Muscle of leg (tissue), 16 donors: ENCODE measurements at places on chromosomes 2 and 18.

DNA sequence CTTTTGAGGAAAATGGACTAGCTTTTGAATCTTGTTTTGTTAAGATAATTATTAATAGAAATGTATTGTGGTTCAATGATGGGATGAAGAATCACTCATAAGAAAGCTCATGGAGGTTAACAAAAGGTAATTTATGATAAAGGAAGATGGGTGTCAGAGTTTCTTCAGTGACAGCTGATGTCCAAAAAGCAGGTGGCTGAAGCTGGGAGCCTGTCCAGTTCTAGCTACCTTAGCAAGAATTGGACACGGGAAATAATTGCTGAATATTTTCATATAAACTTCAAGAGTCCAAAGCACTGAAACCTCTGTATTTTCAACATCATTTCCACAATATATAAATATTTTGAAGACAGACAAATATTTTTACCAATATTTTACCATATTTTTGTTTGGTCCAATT is 1505.8 kb upstream of the SLC39A10 start:
- H3K36me3 ChIP-seq, result no peaks in the 10 kb centered on the region
- DNase-seq, result no peak
- H3K27ac ChIP-seq, result no peak overlapping the region
- no peaks in the 10 kb centered on the region for H3K27me3 ChIP-seq
- H3K4me3 ChIP-seq, result no peak overlapping the region
- H3K4me1 ChIP-seq, result no peaks in the 10 kb centered on the region

DNA sequence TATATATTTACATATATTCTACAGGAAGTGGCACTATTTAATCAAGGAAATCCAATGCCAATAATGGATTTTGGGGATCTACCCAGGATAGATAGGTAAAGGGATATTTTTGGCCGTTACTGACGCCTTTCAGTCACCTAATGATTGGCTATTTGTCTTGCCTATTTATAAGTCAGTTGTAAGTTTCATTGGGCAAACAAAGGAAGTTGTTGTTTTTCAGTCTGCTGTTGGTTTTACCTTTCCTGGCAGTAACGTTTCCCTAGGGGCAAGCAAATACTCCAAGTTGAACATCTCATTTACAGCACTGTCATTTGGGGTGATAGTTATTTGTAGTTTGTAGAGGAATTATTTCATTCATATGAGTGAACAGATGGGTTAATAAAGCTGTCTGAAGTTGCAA is 17.0 kb upstream of the LANCL1 start:
- no peaks in the 10 kb centered on the region for H3K4me1 ChIP-seq
- H3K36me3 ChIP-seq, result no peaks in the 10 kb centered on the region
- H3K27me3 ChIP-seq, result no peaks in the 10 kb centered on the region
- H3K4me3 ChIP-seq, result no peak overlapping the region
- DNase-seq, result no peak

DNA sequence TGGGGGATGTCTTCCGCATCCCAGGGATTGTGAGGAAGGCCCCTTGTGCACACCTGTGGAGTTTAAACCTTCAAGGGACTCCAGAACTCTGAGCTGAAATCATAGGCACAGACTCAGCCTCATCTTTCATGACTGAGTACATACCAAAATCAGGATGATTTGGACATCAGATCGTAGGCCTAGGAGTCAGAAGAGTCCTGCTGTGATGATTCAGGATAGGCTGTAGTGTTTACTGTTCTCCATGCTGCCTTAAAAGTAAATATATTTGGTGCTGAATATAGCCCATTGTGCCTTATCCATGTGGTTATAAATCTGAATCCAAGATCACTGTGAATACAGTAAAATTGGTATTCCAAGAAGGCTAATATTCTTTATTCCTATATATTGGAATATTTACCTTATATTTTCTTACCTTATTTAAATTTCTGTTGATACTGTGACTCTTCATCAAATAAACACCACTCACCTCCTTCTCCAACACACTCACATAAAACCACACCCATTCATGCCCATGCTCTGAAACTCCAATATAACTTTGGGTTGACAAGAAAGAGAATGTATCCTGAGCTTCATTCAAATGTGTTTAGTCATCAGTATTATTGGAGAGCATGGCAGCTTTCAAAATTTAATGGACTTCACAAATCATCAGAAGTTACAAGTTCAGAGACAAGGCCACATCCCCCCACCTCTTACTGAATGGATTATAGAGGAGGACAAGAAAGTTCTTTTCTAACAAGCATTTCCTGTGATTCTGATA is 561.4 kb upstream of the LINC00305 start:
- no peak overlapping the region for H3K4me3 ChIP-seq
- H3K27ac ChIP-seq, result no peak overlapping the region
- no peaks in the 10 kb centered on the region for H3K36me3 ChIP-seq
- no peaks in the 10 kb centered on the region for H3K4me1 ChIP-seq

DNA sequence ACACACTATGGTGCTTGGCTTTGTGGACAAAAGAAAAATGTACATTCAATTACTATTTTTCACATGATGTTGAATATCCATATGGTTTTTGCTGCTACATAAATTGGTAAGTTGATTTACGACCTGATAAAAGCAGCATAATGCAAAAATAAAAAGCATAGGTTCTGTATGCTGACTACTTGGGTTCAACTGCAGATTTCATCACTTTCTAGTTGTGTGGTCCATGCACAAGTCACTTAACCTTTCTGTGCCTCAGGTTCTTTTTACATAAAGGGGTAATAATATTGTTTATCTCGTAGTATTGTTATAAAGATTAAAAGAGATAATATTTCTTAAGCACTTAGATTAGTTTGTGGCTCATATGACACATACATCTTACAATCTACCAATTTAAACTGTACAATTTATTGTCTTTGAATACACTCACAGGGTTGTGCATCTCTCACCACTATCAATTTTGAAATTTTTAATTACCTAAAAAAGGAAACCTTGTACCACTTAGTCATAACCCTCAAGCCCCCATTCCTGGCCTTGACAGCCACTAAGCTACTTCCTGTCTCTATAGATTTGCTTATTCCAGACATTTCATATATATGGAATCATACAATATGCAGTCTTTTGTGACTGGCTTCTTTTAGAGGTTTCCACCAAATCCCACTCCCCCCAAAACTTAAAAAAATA is 1443.9 kb downstream of the SUCLG1 start:
- no peaks in the 10 kb centered on the region for H3K4me1 ChIP-seq
- no peak overlapping the region for H3K27ac ChIP-seq

- DNase-seq, result no peak
- no peaks in the 10 kb centered on the region for H3K4me1 ChIP-seq
- peaks cover 2% of the 10 kb centered on the region for H3K27me3 ChIP-seq
- no peak overlapping the region for H3K27ac ChIP-seq
- H3K36me3 ChIP-seq, result no peaks in the 10 kb centered on the region
These were observed 13.1 kb downstream of the GRP start for GRCh38 chr18:59233017-59233410.

DNA sequence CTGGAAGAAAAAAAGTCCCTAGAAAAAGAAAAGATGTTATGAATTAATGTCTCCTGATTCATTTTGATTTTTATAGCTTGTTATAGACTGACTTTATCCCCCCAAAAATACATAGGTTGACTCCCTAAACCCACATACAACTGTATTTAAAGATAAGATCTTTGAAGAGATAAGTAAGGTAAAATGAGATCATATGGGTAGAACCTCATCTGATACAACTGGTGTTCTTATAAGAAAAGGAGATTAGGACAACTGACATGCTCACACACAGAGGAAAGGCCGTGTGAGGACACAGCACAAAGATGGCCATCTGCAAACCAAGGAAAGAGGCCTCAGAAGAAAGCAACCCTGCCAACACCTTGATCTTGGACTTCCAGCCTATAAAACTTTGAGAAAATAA is 117.5 kb downstream of the CD226 start:
- DNase-seq, result no peak
- no peak overlapping the region for H3K4me3 ChIP-seq
- H3K27me3 ChIP-seq, result no peaks in the 10 kb centered on the region
- no peaks in the 10 kb centered on the region for H3K36me3 ChIP-seq
- no peaks in the 10 kb centered on the region for H3K4me1 ChIP-seq

GRCh38 chr2:6915399-6915798 is 1.8 kb upstream of the RNF144A start:
- H3K36me3 ChIP-seq, result no peaks in the 10 kb centered on the region
- H3K4me3 ChIP-seq, result no peak overlapping the region
- DNase-seq, result no peak
- peaks cover 24% of the 10 kb centered on the region for H3K4me1 ChIP-seq

DNA sequence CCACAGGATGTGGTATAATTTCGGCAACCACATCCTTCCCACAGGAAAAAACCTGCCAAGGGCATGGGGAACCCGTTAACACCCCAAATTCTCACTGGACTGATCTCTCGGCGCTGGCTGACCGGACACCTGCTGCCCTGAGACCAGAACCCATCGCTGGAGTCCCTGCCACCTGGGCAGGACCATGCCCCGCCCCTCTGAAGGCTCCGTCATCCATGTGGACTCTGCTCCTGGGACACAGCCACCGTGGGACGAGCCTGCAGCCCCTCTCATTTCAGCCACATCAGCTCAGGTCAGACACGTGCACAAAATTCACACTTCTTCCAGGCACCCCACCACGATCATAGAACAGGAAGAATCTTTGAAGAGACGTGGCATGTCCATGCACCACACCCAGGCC is 108.2 kb downstream of the ZNF516 start:
- H3K27ac ChIP-seq, result no peak overlapping the region
- DNase-seq, result no peak
- H3K4me3 ChIP-seq, result no peak overlapping the region
- peaks cover 22% of the 10 kb centered on the region for H3K4me1 ChIP-seq
- H3K36me3 ChIP-seq, result peaks cover 15% of the 10 kb centered on the region

GRCh38 chr2:238658054-238658407 is 189.9 kb upstream of the TWIST2 start:
- no peaks in the 10 kb centered on the region for H3K27me3 ChIP-seq
- H3K36me3 ChIP-seq, result no peaks in the 10 kb centered on the region
- peaks cover 54% of the 10 kb centered on the region for H3K4me1 ChIP-seq
- no peak overlapping the region for H3K27ac ChIP-seq
- no peak for DNase-seq

GRCh38 chr2:223541546-223541945 is 60.6 kb downstream of the SCG2 start:
- peak; percentile 62 for DNase-seq
- peaks cover 9% of the 10 kb centered on the region for H3K4me1 ChIP-seq
- peak overlapping the region; percentile 17 for H3K27ac ChIP-seq

DNA sequence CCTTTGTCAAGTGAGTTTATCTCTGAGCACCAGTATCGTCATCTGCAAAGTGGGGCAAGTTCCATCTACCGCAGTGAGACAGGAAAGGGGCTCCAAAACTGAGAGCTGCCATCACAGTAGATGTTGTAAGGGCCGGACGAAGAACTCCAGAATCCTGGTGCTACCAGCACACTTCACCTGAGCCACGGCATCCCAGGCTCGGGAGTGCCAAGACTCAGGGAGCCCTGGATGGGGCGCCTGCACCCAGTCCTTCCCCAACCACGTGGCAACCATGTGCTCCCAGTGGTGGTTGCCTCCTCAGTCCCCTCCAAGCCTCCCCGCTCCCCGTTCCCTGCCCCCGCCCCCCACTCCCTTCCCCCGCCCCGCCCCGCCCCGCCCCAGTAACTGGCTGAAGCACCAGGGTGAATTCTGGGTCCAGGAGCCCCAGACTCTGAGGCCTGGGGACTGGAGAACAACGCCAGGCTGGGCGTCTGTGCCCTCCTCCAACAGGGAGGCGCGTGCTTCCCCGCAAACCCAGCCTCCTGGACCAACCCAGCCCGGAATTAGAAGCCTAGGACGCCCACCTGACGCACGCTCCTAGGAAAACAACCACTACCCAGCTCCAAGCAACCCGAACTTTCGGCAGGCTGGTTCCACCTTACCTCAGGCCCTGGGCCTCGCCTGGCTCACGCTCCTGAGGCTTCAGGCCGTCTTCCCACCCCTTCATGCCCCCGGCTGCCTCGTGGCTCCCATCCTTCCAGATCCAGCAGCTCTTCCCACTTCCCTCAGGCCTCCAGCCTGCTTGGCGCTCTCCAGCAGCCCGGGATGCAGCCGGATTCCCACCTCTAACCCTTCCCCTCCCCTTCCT is 67.6 kb downstream of the LAMA3 start:
- no peaks in the 10 kb centered on the region for H3K27me3 ChIP-seq
- H3K4me1 ChIP-seq, result peaks cover 6% of the 10 kb centered on the region
- H3K27ac ChIP-seq, result no peak overlapping the region
- no peak for DNase-seq
- no peak overlapping the region for H3K4me3 ChIP-seq

- H3K36me3 ChIP-seq, result no peaks in the 10 kb centered on the region
- no peaks in the 10 kb centered on the region for H3K27me3 ChIP-seq
- H3K27ac ChIP-seq, result peak overlapping the region; percentile 49
- no peak for DNase-seq
These were observed 159.8 kb upstream of the STK17B start for GRCh38 chr2:196331143-196331542.
